ENCODE measurements at places on chromosomes 11 and 22. TPM values are rescaled to one million over a fixed set of nuclear protein-coding genes. Genes with fewer than 3 reads are reported as not detected.

DNA sequence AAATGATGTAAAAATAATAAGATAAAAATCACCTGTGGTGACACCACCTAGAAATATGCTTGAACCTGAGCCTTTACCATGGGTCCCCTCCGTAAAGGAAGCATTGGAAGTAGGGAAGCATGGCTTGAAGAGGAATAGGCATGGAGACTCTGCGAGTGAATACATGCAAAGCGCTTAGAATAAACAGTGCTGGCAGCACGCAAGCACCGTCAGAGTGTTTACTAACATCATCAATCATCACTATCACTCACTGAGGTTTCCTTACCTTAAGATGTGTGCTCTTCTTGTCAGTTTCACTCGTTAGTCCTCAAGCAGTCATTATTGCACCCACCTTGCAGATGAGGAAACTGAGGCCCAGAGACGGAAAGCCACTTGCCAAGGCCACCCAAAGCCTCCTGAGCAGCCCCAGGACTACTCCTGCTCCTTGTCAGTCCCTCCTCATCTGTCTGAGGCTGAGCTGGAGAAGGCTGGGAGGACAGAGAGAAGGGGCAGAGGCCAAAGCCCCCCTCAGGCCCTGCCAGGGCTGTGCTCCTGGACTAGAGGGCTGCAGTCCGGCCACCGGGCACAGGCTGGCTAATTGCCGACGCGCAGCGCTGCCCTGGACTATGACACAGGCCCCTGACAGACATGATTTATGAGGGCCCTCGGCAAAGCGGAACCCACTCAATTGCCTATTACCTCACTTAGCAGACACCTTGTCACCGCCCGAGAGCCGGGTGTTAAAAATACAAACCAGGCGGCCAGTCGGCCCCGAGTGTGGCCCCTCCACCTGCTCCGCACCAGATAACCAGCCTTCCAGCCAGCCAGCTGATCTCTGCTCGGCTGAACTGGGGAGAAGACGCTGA is 168.9 kb downstream of the MN1 start:
- H3K4me1 ChIP-seq: peaks cover 34% of the 10 kb centered on the region
- H3K27me3 ChIP-seq: peaks cover 26% of the 10 kb centered on the region
- no peaks in the 10 kb centered on the region for H3K36me3 ChIP-seq
- H3K27ac ChIP-seq: peak overlapping the region; percentile 41

DNA sequence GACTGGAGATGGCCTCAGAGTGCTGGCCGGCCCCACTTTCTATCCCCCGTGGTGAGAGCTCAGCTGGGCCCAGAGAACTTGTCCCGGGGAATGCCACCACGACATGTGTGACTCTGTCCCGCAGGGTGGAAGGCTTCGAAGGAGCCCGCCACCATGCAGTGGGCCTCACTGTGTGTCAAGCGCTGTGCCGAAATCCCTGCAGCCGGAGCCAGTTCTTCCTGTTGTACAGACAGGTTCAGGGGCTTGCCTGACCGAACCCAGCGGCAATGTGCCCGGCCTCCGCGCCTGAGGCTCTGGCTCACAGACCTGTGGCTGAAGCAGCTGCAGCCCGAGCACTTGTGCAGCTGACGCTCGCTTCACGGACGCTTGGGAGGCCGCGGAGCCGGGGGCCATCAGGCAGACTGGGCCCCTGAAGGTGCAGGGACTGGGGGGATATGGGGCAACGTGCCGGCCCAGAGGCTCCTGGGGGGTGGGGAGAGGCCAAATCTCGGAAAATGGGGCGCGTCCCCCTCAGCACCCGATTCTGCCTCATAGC is 650 bp downstream of the PPM1F start:
- H3K4me1 ChIP-seq: peaks cover 59% of the 10 kb centered on the region
- peak; percentile 40 for DNase-seq
- peak overlapping the region; percentile 98 for H3K27ac ChIP-seq
- H3K36me3 ChIP-seq: no peaks in the 10 kb centered on the region
- peak overlapping the region; percentile 80 for H3K4me3 ChIP-seq

The MS4A7 gene
- 13.1 TPM for total RNA-seq

The ACR gene
- 0.30 TPM for total RNA-seq

GRCh38 chr22:41047801-41048211 is 44.6 kb upstream of the EP300 start:
- peaks cover 13% of the 10 kb centered on the region for H3K4me1 ChIP-seq
- peaks cover 8% of the 10 kb centered on the region for H3K27me3 ChIP-seq
- no peak overlapping the region for H3K4me3 ChIP-seq
- no peak for DNase-seq

GRCh38 chr11:58179648-58180047 is 9.2 kb upstream of the OR9Q2 start:
- H3K4me3 ChIP-seq: no peak overlapping the region
- H3K36me3 ChIP-seq: no peaks in the 10 kb centered on the region
- H3K27ac ChIP-seq: no peak overlapping the region

The EFCAB6 gene
- 1.8 TPM for total RNA-seq

The DLG2 gene
- 6.5 TPM for total RNA-seq

DNA sequence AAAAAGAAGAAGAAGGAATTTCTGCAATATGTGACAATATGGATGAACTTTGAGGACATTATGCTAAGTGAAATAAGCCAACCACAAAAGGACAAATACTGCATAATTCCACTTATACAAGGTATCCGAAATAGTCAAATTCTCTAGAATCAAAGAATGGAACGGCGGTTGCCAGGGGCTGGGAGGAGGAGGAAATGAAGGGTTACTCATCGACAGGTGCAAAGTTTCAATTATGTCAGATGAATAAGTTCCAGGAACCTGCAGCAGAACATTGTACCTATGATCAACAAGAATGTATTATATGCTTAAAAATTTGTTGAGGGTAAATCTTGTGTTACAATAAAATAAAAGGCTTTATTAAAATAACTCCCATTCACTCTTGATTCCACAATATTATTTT is 49.0 kb downstream of the SC5D start:
- no peaks in the 10 kb centered on the region for H3K36me3 ChIP-seq
- H3K27ac ChIP-seq: no peak overlapping the region
- H3K4me1 ChIP-seq: peaks cover 16% of the 10 kb centered on the region
- peaks cover 5% of the 10 kb centered on the region for H3K27me3 ChIP-seq

- H3K36me3 ChIP-seq: no peaks in the 10 kb centered on the region
- no peak overlapping the region for H3K4me3 ChIP-seq
- H3K27me3 ChIP-seq: no peaks in the 10 kb centered on the region
- H3K4me1 ChIP-seq: peaks cover 66% of the 10 kb centered on the region
Measured at GRCh38 chr22:35985371-35985770, 43.3 kb downstream of the RBFOX2 start.

DNA sequence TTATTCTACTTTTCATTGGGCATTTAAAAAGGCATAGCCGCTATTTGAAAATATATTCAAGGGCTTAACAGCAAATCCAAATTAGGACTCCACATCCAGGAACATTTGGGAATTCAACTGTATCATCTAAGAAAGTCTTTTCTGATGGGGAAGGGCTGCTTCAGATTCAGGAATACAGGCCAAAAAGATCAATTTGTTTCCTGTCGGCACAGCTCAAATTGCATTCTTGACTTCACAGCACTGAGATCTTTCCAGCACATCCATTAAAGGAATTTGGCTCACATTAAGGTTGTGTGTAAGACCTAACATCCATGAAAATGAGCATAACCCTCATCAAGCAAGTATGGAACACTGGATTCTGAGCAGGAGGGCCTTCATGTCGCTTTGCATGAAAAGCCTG is 1169.5 kb upstream of the CCDC90B start:
- H3K36me3 ChIP-seq: no peaks in the 10 kb centered on the region
- H3K4me1 ChIP-seq: no peaks in the 10 kb centered on the region
- no peaks in the 10 kb centered on the region for H3K27me3 ChIP-seq
- no peak overlapping the region for H3K4me3 ChIP-seq

The RASSF10 gene
- 0.25 TPM for total RNA-seq

The GP1BB gene
- not detected for total RNA-seq

DNA sequence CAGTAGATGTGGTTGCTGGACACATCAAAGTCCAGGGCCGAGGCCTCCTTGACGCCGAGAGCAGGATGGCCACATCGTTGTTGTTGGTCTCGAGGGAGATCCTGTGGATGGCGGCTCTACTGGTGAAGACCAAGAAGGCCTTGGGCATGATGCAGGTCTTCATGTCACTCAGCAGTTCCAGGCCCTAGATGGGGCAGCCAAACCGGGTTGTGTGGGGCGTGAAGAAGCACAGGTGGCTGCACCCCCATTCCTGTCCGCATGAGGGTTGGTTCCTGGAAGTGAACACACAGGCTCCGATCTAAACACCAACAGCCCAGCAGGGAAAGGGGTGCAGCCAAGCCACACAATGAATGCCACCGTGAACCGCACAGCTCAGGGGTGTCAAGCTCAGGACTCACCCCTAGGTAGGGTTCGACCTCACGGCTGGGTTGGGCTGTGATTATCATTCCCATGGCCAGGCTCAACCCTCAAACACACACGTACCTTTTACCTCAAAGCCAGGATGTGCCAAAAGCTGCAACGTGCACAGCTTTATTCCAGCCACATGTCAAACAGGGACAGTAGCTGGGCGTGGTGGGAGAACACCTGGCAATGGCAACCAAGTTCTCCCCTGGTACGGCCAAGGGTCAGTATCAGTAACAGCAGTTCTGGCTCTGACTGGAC is 132.3 kb downstream of the CRYBB2 start:
- no peak overlapping the region for H3K27ac ChIP-seq
- no peak overlapping the region for H3K4me3 ChIP-seq
- H3K4me1 ChIP-seq: no peaks in the 10 kb centered on the region
- H3K36me3 ChIP-seq: peaks cover 94% of the 10 kb centered on the region

- no peak for DNase-seq
- H3K4me1 ChIP-seq: no peaks in the 10 kb centered on the region
- H3K36me3 ChIP-seq: no peaks in the 10 kb centered on the region
- no peaks in the 10 kb centered on the region for H3K27me3 ChIP-seq
- H3K4me3 ChIP-seq: no peak overlapping the region
- no peak overlapping the region for H3K27ac ChIP-seq
Measured at GRCh38 chr11:84518631-84519183, 1108.4 kb downstream of the DLG2 start.

- no peak overlapping the region for H3K4me3 ChIP-seq
- no peak for DNase-seq
- H3K27ac ChIP-seq: no peak overlapping the region
- H3K27me3 ChIP-seq: no peaks in the 10 kb centered on the region
- peaks cover 34% of the 10 kb centered on the region for H3K36me3 ChIP-seq
Measured at GRCh38 chr22:50504369-50505211, 2.9 kb downstream of the LMF2 start.

DNA sequence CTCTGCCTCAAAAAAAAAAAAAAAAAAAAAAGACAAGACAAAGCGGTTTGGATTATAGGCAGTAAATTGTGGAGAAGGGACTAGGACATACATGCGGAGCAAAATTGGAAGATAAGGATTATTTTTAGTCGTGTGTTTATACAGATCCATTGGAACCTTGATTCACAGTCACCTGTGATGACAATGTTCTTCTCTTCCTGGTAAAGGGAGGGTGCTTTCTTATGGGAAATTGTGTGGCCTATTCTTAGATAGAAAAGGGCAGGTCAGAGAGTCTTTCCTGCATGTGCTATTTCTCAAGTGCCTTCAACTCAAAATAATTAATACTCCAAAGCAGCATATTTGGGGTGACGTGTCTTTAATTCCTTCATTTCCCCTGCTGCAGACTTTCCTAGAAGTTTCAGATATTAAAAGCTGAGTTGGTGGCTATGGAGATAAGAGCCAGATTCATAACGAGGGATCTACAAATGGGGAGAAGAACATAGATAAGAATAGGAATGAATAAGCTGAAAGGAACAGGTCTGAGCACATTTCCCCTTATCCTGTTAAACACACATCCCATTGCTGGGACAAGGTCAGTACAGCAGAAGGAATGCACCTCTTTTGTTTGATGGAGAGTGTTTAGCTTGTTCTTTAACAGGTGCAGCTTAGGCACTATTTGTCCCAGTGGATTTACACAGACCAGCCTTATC is 22.5 kb downstream of the GSTT2B start:
- no peaks in the 10 kb centered on the region for H3K4me1 ChIP-seq
- peak overlapping the region; percentile 7 for H3K27ac ChIP-seq
- H3K27me3 ChIP-seq: no peaks in the 10 kb centered on the region
- DNase-seq: no peak
- no peak overlapping the region for H3K4me3 ChIP-seq

GRCh38 chr22:47000888-47001287 is 238.4 kb downstream of the TBC1D22A start:
- peaks cover 21% of the 10 kb centered on the region for H3K4me1 ChIP-seq
- H3K36me3 ChIP-seq: peaks cover 7% of the 10 kb centered on the region
- H3K27ac ChIP-seq: no peak overlapping the region
- DNase-seq: no peak
- H3K27me3 ChIP-seq: no peaks in the 10 kb centered on the region

DNA sequence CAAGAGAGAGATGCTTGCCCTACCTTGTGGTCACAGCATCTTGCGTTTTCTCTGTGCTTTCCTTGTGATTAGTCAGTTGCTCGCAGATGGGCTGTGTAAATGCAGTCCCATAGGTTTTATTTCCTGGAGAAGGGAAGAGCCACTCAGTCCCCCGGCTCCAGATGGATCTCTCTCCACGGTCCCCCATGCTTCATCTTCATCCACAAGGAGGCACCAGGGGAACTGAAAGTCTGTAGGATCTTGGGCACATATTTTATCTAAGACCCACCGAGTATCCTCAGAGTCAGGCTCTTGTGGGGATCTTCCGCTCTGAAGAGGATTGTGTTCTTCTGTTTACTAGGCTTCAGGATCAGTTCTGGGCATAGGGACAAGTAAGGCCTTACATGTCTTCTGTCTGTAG is 66.8 kb upstream of the E2F8 start:
- H3K4me1 ChIP-seq: peaks cover 4% of the 10 kb centered on the region
- H3K27me3 ChIP-seq: no peaks in the 10 kb centered on the region
- no peaks in the 10 kb centered on the region for H3K36me3 ChIP-seq
- H3K27ac ChIP-seq: no peak overlapping the region

The GSTT2B gene
- 4.9 TPM for total RNA-seq

GRCh38 chr11:99351624-99352023 is 330.9 kb downstream of the CNTN5 start:
- H3K27ac ChIP-seq: peak overlapping the region; percentile 49
- DNase-seq: no peak
- no peak overlapping the region for H3K4me3 ChIP-seq
- H3K4me1 ChIP-seq: peaks cover 10% of the 10 kb centered on the region

The DCDC1 gene
- total RNA-seq: not detected

DNA sequence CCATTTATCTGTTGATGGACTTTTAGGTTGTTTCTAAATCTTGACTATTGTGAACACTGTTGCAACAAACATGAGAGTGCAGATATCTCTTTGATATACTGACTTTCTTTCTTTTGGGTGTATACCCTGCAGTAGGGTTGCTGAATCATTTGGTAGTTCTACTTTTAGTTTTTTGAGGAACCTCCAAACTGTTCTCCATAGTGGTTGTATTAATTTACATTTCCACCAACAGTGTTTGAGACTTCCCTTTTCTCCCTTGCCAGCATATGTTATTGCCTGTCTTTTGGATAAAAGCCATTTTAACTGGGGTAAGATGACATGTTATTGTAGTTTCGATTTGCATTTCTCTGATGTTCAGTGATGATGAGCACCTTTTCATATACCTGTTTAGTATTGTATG is 330.0 kb downstream of the DDX10 start:
- no peaks in the 10 kb centered on the region for H3K27me3 ChIP-seq
- no peak for DNase-seq
- H3K4me1 ChIP-seq: no peaks in the 10 kb centered on the region
- H3K27ac ChIP-seq: no peak overlapping the region
- no peak overlapping the region for H3K4me3 ChIP-seq

GRCh38 chr11:66950112-66950535 is 8.1 kb downstream of the PC start:
- no peak overlapping the region for H3K4me3 ChIP-seq
- no peak for DNase-seq
- H3K4me1 ChIP-seq: no peaks in the 10 kb centered on the region
- no peak overlapping the region for H3K27ac ChIP-seq
